ENCODE measurements at places on chromosomes 16 and 17. TPM values are rescaled to one million over a fixed set of nuclear protein-coding genes. Genes with fewer than 3 reads are reported as not detected.
A peak's percentile ranks its signal among the peaks of the same experiment; 100 is the strongest.

DNA sequence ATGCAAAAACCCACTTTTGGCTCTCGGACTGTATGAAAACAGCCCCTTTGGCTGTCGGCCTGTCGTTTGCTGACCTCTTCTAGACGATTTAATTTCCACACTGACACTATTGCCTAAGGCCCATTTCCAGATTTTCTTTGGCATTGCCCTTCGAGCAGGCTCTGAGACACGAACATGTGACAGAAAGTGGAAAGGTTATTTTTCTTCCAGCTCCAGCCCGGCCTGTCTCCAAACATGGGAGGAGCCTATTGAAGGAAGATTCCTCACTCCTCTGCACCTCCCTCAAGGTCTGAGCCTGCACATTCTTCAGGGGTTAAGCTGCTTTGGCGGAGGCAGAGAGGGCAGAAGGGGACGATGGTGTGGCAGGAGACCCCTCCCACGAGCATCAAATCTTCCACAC is 85.9 kb upstream of the FOXF1 start:
- DNase-seq: no peak

- no peak for DNase-seq
These were observed 74.5 kb upstream of the C17orf78 start for GRCh38 chr17:37301288-37301687.

DNA sequence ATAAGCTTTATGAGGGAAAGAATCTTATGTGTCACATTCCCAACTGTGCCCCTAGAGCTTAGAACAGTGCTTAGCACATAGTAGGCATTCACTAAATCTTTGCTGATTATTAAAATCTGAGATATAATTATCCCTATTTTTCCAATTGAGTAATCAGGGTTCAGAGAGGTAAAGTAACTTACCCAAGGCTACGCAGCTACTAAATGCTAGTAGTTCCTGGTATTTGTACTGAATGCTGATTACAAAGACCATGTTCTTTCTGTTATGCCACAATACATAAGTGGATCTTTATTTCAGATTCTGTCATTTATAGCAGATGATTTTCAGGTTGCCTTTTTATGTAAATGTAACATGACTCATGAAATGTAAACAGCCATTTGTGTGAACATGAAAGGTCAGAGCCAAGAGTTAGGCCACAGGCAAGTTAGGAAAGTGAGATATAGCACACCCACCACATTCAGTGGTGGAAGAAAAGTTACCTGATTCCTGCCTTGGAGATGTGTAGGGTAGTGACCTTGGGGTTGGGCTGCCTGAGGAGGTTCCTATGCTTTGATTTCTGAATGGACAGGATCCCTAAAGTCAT is 77.2 kb downstream of the FTO start:
- DNase-seq: no peak

DNA sequence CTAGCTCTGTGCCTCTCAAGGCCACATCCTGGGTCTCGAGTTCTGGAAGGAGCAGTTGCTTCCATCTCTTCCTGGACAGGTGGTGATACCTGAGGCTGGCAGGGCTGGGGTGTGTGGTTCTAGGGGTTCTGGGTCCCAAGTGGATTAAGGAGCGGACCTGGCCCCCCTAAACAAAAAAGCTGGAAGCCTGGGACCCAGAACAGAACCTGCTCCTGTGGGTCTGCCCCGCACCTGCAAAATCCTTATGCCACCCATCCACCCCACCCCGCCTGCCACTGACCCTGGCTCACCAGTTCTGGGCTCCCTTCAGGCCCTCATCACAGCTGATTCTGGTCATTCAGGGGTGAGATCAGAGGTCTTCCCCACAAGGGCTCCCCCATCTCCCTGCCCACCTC is 44.8 kb downstream of the ADCY7 start:
- no peak for DNase-seq

- DNase-seq: no peak
These were observed 1.4 kb upstream of the TMEM132E start for GRCh38 chr17:34578016-34578415.

GRCh38 chr17:19728084-19728495 is 11.7 kb upstream of the SLC47A2 start:
- peak; percentile 58 for DNase-seq

- no peak for DNase-seq
These were observed 1.2 kb upstream of the HSF4 start for GRCh38 chr16:67163164-67163998.

GRCh38 chr16:87790292-87791100 is 24.7 kb upstream of the KLHDC4 start:
- DNase-seq: peak; percentile 88

DNA sequence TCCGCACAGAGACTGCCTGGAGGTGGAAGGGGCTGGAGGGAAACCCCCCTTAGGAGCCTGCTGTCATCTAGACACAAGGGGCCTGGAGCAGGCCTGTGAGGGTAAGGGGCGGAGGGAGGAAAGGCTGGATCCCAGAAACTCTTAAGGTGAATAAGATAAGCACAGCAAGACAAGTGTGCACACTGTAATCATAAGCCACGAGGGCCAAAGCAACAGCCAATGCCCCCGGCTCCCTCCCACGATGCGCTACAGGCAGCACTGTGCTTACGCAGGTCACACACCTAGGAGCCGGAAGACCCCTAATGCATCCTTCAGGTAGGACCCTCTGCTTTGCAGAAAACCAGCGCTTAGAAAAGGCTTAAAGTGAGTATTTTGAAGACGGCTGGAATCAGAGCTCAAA is 24.6 kb downstream of the ZFHX3 start:
- DNase-seq: no peak

DNA sequence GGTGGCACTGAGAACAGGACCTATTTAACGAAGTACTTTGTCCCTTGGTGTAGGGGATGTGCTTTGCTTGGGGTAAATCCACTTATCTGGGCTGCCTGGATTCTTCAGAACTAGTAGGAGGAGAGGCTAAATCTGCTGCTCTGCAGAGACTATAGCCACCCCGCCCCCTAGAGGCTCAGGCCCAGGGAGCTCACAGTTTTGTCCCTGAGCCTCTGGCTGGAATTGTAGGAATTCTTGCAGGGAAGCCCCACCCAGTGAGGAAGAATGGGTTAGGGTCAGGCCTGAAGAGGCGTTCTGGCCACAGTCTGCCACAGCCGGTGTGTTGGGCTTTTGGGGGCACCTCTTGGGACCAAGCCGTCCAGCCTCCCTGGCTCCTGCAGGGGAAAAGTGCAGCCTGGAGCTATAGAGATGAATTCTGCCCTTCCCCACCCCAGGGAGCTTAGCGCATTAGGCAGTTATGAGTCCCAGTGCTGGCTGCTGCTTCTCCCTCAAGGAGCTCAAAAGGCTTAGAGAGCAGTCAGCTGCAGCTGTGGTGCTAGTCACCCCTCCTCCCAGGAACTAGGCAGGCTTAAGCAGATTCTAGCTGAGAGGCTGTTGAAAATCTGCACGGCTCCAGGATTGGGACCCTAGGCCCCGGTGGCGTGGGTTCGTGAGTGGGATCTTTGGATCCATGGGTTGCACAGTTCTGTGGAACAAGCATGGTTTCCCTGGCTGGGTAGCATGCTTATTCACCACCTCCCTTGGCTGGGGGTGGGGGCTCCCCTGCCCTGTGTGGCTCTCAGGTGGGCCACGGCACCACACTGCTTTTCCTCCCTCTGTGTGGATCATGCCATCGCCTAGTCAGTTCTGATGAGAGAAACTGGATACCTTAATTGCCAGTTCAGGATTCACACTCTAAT is 237.4 kb upstream of the TOM1L1 start:
- DNase-seq: no peak

- no peak for DNase-seq
These were observed 23.6 kb downstream of the GSDMB start for GRCh38 chr17:39894681-39895376.

DNA sequence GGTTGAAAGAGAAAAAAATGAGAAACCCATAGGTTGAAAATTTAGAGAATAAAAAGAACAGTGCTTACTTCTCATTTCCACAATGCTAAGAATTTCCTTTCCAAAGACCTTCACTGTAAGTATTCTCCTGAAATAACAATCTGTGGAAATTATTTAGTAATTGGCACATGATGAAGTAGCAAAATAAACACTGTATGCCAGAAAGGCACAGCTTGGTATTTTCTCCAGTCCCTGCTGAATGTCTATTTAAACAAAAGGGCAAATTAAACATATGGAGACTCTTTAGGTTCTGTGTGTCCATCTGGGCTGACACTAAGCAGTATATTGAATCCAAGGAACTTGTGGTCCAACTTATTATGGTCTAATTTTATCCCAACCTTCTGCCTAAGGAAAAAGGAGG is 46.1 kb downstream of the CHCT1 start:
- DNase-seq: no peak

KCNH4 gene
- not detected for total RNA-seq

SIRT7 gene
- total RNA-seq: 23.9 TPM

DNA sequence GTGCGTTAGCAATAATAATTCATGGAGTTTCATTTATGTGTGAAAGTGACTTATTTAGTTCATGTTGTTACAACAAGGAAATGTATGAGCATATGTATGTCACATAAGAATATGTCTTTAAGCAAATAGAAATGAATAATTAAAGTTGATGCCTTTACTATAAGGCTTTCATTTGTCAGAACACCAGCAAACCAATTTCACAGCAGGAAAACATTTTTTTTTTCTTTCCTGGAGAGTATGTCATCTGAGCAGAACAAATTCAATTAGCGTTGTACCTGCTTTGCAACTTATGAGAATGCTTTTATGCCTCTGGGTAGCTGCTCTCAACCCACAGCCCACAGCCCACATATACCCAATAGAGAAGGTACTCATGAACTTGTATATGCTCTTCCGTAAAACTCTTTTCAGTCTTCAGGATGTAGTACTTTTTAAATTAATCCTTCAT is 26.3 kb upstream of the APOH start:
- no peak for DNase-seq

DNA sequence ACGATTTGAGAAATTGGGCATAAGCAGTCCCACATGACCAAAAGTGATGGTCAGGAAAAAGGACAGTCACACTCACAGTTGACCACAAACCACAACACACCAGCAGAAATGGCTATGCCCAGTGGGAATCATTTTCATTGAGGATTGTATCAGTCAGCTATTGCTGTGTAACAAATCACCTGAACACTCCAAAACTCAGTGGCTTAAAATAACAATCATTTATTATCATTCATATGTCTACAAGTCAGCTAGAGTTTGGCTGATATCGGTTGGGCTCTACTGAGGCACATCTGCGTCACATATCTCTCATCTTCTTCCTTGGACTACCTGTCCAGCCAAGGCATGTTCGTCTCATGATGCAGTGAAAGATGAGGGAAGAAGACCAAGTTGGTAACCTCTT is 93.3 kb downstream of the CMC2 start:
- no peak for DNase-seq

ITGA2B gene
- total RNA-seq: not detected

DNA sequence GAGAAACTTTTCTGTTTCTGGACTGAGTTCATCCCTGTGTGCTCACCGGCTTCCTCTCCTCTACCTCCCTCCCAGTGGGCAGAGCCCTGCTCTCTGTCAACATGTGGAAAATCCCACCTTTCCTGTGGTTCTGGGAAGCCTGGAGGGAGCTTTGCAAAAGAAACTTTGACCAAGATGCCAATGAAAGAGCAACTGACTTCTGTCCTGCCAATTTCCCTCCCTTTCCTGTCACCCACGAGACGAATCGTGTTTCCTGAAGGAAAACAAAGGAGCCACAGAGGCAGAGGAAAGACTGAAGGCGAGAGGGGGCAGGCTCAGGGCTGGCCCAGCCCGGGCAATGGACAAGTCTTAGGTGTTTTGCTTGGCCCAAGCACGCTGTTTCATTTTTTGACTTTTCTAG is 82.8 kb downstream of the PLCG2 start:
- DNase-seq: no peak

DNA sequence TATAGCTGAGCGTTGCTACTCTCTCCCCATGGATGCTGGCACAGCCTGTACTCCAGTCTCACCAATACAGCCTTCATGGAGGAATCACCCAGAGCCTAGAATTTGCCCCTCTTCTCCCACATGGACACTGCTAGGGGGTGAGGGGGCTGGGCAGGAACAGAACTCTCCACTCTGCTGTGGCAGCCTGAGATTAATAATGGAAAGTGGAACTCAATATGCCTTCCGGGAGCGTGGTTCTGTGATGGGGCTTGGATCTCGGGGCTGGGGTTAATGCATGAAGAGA is 1.2 kb downstream of the SLC9A5 start:
- DNase-seq: no peak

CES1 gene
- total RNA-seq: not detected

SLC6A4 gene
- not detected for total RNA-seq

HID1 gene
- 0.16 TPM for total RNA-seq

MILR1 gene
- not detected for total RNA-seq

DNA sequence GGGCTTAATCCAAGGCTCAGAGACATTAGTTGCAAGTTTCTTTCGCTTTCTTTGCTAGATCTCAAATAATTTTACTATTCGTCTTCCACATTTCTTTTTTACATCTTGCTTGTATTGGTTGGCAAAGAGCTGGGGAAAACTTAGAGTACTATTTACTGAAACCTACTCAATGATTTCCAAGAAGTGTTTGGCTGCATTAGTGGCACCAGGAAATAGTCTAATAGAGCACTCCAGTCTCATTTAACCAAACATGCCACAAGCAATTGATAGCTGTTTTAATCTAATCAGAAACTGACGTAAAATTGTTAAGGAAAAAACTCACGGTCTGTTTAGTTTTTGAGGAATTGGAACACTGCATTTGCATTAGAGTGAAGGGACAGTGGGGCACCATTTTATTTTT is 29.0 kb downstream of the NUP93 start:
- no peak for DNase-seq

CARD14 gene
- total RNA-seq: not detected

CRHR1 gene
- total RNA-seq: not detected

TBC1D3H gene
- not detected for total RNA-seq

MYL11 gene
- total RNA-seq: not detected

Measured in SJSA1 (cell line).